NCI-H526 treated with DMSO at 0.1 percent for 48 hours (cell line): ENCODE measurements at places on chromosomes 7 and 10.

DNA sequence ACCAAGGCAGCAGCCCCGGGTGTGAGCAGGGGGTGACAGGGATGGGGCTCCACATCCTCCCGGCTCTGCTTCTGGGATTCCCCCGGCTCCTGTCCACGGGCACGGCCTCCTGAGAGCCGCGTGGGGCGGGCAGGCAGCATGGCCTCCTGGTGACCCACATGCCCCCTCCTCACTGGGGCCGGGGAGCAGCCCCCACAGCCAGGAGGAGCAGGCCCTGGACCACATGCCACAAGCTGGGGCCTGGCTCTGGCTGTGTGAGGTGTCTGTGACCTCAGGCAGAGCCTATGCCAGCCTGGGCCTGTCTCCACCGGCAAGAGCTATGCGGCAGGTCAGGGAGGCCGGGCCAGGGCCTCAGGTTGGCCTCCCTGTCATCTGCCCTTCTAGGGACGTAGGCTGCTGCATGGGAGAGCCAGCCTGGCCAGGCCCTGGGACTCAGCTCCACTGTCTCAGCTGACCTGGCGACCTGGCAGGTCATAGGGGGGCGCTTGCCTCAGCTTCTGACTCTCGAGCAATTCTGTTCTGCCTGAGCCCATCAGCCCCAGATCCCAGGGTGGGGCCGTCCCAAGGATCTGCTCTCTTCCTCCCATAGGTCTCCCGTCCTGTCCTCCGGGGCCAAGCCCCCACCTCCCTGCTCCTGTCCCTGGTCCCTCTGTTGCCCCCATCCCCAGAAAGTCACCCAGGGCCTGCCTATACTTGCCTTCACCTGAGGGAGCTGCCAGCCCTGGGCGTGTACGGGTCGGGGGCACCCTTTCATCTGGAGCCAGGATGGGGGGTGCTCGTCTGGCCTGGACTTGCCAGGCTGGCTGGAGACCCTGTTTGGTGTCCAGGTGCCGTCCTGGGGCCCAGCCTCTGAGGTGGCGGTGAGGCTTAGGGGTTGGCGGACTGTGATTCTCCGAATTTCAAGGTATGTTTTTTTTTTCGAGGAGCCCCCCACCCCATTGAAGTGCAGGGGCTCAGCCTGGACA lies 3.9 kb upstream of the TMEM184A start:
- no peak for DNase-seq

DNA sequence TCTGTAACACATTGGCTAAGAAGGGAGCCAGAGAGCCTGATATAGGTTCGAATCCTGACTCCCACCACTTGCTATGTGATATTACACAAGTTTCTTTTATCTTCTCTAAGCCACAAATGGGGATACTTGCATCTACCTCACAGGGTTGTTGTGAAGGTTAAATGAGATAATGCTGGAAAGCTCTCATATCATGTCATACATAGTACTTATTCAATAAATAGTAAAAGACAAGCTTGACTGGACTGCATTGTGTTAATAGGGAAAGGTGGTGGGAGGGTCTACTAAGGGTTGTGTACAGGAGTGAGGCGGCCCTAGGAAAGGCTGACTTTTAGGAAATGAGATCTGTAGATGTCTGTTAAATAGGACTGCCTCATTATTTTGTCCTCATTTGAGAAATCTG lies 35.8 kb upstream of the DNMBP start:
- no peak for DNase-seq

GRCh38 chr10:66162560-66163143 lies 763.2 kb upstream of the LRRTM3 start:
- no peak for DNase-seq

DNA sequence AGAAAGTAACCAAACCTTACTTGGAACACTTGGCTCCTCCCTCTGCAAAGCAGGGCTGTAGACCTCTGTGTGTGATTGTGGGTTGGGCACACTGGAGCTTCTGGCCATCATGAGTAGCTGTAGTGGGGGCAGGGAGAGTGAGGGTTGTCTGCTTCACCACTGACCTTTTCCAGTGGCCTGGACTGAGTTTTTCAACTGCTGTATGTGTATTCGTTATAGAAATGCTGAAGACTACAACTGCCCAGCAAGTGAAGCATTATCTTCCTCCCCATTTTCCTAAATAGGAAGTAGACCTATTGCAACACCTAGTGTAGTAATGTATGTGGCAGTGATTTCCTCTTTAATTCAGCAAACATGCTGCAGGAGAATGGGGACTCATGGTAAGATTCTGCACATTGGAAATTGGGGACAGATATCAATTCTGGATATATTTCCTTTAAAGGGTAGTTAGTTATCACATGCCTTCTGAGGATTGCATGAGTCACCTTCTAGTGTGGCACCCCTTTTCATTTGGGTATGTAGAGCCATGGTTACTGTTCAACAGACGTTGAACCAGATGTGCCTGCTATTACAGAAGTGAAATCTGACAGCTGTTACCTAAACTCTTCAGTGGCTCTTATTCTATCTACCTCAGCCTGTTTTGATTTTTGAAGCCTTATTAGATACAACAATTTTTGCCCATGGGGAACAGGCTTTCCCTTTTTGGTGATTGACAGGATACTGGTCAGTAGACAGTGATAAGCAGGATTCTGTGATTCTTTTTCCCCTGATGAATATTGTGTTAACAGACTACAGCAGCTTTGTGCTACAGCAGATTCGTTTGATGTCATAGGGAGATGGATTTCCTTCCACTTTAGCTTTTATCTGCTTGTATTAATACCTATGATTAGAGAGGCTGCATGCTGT lies 130.9 kb downstream of the SND1 start:
- DNase-seq, result no peak

DNA sequence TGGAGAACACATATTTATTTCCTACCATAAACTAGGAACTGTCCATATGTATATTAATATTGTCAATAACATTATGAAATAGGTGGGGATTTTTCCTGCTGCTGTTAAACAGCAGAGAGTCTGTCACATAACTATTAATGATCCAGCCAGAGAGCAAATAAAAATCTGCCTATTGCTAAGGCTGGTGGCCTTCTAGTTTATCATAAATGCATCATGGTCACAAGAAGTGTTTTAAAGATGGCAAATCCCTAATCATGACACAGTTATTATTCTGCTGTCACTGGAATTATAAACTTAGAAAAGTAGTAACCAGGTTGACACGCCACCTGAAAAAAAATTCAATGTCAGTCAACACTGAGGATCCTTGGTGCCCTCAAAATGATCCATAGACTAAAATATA lies 132.3 kb downstream of the HGF start:
- DNase-seq, result no peak

DNA sequence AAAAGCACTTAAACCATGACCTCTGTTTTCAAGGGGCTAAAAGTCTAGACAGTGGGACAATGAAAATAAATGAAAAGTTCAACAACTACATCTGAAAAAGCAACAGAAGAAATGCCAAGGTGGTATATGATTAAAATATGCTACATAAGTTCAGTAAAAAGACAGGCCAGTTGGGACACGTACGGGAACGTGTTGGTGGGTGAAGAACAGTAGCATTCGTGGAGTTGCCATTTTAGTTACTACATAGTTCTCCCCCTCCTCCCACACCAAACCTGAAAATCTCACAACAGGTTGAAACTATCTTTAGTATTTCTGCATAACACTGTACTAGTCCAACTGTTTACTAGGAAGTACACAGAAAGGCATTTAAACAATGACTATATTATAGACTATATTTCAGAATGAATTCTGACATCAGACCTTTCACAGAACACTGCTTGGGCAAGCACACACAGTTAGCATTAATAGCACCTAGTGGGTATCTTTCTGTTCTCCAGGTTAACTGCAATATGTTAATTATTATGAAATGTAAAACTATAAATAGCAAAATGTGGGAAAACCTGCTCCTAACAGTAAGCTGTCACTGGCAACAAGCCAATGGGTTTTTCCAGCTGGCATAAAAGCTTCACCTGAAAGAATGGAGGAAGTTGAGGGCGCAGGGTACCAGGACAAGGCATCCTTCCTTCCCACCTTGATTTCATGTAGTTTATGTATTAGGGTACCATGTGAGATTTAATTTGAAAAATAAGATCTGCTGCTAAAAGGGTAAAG lies 135.0 kb downstream of the STRA8 start:
- peak; percentile 20 for DNase-seq

DNA sequence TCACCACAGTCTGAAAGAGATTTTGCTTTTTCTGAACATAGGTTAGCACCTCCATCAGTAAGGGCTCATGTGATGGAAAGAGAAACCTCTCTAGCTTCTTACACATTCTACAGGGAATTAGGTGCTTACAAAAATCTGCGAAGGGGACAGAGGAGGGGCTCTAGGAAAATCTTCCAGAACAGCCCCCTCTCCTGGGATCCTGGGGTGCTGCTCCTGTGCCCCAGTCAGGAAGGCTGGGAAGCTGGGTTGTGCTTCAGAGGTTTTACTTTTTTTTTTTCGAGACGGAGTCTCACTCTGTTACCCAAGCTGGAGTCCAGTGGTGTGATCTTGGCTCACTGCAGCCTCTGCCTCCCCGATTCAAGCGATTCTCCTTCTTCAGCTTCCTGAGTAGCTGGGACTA lies 7.5 kb upstream of the FAM171A1 start:
- DNase-seq, result no peak

- DNase-seq, result no peak
These were observed 172.6 kb upstream of the KLF14 start for GRCh38 chr7:130906575-130906974.

DNA sequence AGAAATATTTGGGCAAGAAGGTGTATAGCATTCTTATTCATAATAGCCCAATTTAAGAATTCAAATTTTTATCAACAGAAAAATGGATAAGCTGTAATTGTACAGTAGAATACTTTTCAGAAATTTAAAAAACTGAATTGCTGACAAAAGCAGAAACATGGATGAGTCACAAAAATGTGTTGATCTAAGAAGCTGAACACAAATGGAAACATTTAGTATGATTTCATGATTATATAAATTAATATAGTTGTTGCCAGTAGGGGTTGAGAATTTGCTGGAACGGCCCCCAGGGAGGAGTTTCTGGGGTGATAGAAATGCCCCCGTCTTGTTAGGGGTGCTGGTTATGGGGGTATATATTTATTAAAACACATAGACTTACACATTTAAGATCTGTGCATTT lies 179.1 kb downstream of the KLF6 start:
- DNase-seq, result no peak

DNA sequence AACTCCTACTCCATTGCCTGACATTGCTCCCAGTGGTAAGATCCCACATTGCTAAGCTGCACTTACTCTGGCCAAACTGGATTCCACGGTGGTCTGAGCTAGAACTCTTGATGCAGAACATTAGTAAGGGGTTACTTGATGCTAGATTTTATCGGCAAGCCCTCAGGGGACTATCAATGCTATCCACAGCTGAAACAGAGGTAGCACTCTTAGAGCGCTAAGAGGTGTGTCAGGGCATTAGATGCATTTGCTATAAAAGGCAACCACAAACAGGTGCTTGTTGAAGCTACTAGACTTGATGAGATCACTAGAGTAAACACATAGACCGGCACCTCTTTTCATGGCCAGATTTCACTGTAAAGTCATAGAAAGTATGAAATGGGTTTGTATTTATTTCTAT lies 116.3 kb downstream of the MDFIC start:
- no peak for DNase-seq

DNA sequence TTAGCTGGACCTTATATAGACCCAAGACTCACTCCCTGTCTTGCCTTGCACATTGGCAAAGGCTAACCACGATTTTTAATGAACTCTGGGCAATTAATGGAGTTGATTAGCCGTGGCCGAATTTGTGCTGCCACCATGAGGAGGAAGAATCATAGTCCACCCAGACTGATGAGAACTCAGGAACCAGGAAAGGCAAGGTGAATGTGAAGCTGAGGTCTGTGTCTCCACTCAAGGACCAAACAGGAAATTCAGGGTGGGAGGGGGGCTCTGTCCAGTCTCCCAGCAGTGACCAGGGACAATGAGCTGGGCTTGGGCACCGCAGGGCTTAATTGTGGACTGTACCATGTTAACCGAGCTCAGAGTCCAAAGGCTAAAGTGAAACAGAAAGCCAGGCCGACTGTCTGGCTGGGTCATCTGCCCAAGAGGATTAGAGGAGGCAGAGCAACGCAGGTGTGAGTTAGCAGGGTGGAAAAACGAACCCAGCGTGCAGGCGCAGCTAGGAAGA lies 127.0 kb upstream of the JCAD start:
- no peak for DNase-seq

- DNase-seq, result no peak
These were observed 611.4 kb downstream of the MAGI2 start for GRCh38 chr7:78842068-78842467.

DNA sequence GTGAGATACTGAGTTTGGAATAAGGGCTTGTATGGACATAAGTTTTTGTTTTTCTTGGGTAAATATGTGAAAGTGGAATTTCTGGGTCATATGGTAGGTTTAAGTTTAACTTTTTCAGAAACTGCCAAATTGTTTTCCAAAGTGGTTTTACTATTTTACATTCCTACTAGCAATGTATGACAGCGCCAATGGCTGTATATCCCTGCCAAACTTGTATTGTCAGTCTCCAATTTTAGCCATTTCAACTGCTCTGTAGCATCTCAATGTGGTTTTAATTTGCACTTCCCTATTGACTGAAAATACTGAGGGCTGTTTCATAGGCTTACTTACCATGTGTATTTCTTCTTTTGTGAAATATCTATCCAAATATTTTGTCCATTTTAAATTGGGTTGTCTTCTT lies 90.5 kb upstream of the ZNF32 start:
- DNase-seq, result no peak

DNA sequence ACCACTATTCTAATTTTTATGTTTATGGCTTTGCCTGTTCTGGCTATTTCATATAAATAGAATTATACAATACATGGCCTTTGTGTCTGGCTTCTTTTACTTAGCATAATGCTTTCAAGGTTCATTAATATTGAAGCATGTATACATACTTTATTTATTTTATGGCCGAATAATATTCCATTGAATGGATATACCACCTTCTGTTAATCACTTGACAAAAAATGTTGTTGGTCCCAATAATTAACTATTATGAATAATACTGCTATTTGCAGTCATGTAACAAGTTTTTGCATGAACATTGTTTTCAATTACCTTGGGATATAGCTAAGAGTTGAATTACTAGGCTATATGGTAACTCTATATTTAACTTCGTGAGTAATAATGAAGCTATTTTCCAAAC lies 767.5 kb downstream of the INHBA start:
- no peak for DNase-seq

DNA sequence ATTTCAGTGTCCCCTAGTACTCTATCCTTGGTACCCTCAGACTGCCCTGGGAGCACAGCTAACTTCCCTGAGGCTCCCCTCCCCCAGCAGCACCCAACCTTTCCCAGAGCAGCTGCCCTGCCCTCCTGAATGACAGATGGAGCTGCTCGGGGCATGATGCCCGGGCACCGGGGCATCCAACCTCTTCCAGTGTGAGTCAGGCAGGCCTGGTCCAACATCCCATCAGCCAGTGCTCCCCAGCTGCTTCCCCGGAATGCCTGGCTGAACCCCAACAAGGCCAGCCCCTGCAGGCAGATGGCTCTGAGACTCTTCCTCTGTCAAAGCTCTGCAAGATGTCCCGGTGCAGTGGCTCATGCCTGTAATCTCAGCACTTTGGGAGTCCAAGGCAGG lies 11.9 kb upstream of the TSPAN15 start:
- DNase-seq, result no peak

DNA sequence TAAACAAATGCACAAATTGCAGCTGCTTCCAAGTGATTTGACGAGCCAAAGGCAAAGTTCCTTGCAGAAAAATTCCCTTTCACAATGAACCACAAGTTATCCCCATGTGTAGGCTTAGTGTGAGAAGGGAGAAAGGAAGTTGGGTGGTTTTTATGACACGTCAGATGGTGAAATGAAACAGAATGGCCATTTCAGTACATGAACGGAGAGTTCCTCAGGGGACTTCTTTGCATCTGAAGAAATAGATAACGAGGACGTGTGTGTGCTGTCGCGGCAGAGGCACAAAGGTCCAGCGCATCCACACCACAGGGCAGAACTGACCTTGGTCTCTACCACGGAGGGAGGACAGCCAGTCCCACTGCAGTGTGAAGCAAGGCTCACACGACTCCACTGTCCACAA lies 135.9 kb downstream of the PAXIP1 start:
- no peak for DNase-seq
